Astrocyte of the cerebellum (primary cell): ENCODE measurements at places on chromosomes 1 and 21.

DNA sequence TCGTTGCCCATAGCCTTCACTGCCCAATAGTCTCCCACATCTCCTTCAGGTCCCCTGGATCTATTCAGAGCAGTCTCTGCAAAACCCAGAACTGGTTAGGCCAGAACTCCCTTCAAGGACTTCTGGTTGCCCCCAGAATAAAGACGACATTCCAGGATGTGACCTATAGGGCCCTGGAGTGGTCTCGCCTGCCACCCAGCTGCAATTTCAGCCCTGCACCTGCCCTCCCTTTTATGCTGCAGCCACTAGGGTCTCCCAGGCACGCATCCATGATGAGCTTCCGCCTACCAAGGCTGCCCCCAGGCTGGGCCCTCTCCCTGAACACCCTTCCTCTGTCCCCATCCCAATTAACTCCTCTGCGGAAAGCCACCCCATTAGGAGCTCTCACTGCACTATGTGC, 7.2 kb upstream of the TSPEAR start:
- DNase-seq = no peak

DNA sequence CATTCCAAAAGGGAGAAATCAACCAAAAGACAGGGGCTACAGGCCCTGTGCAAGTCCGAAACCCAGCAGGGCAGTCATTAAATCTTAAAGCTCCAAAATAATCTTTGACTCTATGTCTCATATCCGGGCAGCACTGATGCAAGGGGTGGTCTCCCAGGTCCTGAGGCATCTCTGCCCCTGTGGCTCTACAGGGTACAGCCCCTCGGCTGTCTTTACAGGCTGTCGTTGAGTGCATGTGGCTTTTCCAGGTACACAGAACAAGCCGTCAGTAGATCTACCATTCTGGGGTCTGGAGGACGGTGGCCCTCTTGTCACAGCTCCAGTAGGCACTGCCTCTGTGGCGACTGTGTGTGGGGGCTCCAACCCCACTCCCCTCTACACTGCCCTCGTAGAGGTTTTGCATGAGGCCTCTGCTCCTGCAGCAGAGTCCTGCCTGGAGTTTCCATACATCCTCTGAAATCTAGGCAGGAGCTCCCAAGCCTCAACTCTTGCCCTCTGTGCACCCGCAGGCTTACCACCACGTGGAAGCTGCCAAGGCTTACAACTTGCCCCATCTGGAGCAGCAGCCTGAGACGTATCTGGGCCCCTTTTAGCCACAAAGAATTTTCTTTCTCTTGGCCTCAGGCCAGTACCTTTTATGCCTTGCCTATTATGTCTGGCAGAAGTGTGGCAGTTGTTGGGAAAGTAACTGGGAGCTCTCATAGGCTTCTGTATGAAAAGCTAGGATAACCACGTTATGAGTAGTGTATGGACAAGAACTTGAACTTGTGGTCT, 52.5 kb downstream of the POU2F1 start:
- peak; percentile 70 for DNase-seq

DNA sequence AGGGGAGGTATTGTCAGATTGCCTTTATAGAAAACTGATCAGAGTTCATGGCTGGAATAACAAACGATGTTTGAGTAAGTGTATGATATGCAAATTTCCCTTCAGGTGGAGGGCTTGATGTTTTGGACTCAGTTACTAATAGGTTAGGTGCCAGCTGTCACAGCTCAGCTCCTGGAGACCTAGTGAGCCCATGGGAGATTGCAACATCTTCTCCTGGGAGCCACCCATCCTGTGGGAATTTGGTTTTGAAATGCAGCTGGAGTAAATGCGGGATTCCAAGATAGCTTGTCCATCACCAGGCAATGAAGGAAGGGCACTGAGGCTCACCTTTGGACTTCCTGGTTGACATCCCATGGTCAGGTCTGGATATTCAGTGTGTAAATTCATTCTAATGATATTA, 211.4 kb upstream of the NRIP1 start:
- DNase-seq = no peak

- DNase-seq = no peak
These were observed 643.5 kb downstream of the AJAP1 start for GRCh38 chr1:5297886-5298239.

DNA sequence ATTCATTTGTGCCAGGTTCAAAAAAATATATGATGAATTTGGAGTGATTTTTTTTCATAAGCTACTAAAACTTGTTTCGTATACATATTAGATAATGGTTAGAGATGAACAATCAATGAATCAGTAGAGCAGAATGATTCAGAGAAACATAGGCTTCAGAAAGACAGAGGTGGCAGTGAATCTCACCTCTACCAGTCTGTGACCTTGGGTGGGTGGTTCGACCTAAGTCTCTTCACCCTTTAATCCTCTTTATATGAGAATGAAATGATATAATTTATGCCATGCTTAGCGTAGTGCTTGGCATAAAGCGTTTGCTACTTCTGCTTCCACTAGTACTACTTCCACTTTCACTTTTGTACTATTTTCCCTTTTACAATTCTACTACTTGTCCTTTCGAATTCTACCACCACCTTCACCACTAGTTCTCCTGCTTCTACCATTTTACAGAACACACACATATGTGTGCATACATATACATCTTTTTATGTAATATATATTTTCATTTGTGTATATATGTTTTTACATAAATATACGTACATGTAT, 45.1 kb downstream of the FYB2 start:
- DNase-seq = no peak

GRCh38 chr21:41519806-41520559, 12.0 kb upstream of the TMPRSS2 start:
- no peak for DNase-seq

- no peak for DNase-seq
These were observed 969.5 kb upstream of the B3GALT2 start for GRCh38 chr1:194155962-194156361.

DNA sequence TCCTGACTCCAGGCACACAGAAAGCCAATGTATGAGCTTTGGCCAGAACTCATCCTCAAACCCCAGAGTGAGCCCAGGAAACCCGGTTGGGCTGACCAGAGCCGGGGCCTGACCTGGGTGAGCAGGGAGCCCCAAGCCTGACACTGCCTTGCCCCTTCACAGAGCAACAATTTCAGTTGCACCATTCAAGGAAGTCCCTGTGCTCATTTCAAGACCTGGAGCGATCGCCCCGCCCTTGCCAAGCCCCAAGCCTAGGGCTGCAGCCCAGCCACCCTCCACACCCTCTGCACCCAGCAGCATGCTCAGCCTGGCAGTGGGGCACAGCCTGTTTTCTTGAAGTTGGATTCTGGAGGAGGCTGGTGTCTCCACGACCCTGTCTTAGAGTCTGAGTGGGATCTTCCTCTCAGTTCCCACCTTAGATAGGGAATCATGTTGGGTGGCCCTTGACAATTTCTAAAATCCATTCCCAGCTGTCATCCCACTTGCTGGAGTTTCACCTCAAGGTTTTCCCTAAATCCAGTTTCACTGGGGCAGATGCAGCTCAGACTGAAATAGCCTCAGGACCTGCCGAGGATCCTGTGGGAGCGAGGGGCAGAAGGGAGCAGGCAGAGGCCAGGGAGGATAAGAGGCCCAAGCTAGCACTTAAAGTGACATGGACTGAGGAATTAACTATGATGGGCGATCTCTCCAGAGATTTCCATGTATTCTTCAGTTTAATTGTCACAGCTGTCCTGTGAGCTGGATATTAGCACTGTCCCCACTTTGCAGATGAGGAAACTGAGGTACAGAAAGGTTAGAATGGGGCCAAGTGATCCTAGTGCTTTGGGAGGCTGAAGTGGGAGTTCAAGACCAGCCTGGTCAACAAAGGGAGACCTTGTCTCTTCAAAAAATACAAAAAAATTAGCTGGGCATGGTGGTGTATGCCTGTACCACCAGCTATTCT, 2.5 kb downstream of the NBL1 start:
- no peak for DNase-seq

- DNase-seq = no peak
These were observed 9.4 kb upstream of the VAMP4 start for GRCh38 chr1:171751221-171751620.

- no peak for DNase-seq
These were observed 14.7 kb upstream of the COL18A1 start for GRCh38 chr21:45390121-45390751.
